ENCODE measurements at places on chromosomes 11 and 22.
A peak's percentile ranks its signal among the peaks of the same experiment; 100 is the strongest.

DNA sequence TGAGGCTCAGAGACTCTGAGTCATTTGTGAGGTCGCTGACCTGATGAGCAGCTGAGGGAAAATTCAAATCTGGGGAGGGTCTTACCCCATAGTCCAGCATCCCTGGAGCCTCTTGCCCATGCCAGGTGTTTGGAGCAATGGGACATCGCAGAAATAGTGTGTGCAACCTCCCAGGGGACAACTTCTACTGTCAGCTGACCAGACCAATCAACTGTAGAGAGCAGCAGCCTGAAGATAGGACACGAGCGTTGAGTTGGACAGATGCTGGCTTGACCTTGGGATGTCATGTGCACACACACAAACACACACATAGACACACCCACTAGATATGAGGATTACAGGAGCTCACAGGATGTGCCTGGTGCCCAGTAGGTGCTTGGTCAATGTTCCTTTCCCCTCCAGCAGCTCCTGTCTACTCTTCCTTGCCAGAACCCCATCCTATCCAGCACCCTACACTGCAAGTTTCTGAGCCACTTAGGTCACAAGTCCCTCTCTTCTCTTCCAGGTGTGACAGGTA is 59.1 kb upstream of the MPEG1 start:
- DNase-seq: no peak

DNA sequence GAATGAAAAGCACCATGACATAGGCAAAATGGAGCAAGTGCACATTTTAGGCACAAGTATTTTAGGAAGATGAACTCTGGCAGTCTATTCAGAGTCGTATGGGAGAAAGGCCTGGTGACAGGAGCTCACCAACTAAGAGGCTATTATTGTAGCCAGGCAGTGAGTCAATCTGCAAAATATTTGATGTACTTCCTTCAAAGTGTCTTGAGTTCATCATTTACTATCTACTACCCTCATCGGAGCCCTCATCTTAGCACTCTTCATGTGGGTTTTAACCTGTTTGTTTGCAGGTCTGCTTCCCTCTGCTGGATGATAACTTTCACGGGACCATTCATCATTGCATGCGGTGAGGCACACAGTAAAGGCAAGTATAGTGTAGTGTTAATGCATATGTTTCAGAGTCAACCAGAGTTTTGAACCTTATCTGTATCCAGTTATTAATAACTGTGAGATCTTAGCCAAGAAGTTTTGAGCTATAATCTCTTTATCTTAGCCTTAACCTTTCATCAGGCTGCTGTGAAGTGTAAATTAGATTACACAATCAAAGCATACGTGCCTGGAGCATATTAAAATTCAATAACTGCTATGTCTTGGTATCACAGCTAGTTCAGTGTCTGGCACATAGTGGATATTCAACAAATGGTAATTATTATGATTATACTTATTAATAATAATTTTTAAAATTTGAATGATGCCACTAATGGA is 70.9 kb upstream of the SC5D start:
- DNase-seq: no peak

GRCh38 chr11:5684646-5685362 is at the start of gene TRIM5:
TRIM5 (minus strand) TSS chr11:5685074; CDS start chr11:5680177, 4,897 bp downstream.
- peak; percentile 77 for DNase-seq

DNA sequence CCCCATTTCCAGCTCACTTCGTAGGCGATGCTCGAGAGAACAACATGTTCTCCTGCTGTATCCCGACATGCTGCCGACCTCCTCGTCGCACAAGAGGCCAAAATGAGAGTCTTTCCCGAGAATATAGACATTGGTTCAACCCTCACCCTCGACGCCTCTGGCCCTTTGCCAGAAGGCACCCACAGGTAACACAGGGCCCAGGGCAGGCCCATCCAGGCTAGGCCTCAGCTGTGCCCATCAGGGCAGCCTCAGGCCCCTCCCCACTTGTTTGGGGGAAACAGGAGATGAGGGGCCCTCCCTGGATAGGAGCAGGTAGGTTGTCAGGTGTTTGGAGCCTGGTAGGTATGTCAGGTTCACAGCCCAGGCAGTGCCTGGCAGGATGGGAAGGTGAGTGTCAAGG is 2.7 kb upstream of the RGL4 start:
- no peak for DNase-seq

- DNase-seq: no peak
These were observed 51.6 kb downstream of the CEP164 start for GRCh38 chr11:117378976-117379865.

- peak; percentile 8 for DNase-seq
These were observed 11.6 kb downstream of the NEAT1 start for GRCh38 chr11:65434057-65434666.

DNA sequence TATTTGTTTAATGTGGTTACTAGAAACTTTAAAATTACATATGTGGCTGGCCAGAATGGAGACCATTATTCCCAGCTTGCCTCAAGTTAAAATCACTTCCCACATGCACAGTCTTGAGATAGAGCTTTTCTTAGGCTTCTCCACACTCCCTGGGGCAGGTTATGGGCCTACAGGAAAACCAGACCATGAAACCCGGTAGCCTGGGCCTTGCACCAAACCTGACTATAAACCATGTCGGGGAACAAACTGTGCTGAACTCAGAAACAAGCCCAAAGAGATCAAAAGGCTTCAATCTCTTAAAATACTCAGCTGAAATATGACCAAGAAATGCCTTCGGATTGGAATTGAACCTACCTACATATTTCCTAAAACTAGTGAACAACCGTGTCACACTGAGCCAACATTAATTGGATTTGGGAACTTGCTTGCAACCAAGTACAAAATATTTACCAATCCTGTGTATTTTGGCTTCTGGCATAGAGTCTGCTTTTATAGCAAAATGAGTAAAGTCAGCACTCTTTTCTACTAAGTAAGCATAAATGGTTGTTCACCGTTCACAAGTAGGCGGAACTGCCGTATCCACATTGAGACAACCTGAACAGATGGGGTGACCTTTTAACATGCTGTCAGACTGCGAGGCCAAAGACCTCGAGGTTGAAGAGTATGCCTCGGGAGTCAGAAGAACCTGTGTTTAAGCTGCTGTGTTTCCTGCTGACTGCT is 199.5 kb downstream of the FAM76B start:
- DNase-seq: no peak

DNA sequence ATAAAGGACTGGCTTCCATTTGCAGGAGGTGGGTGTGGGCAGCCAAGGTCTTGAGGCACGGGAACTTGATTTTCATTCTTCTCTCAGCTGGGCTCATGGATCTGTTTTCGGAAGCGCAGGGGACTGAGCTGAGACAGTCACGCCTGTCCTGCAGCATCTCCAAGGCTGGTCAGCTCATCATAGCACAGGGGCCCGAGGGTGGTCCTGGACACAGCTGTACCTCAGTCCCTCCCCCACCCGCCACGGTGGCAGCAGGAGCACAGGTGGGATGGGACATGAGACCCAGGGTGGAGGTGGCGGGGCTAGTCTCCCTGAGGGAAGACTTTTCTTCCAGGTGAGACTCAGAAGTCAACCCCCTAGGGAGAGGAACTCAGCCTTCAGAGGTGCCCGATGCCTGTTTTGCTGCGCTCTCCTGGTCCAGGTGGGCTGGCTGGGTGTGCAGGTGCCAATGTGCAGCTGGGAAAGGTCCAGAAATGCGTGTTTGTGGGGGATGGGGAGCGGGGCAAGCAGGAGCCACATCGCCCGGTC is 3.7 kb downstream of the ADAMTS8 start:
- DNase-seq: no peak

DNA sequence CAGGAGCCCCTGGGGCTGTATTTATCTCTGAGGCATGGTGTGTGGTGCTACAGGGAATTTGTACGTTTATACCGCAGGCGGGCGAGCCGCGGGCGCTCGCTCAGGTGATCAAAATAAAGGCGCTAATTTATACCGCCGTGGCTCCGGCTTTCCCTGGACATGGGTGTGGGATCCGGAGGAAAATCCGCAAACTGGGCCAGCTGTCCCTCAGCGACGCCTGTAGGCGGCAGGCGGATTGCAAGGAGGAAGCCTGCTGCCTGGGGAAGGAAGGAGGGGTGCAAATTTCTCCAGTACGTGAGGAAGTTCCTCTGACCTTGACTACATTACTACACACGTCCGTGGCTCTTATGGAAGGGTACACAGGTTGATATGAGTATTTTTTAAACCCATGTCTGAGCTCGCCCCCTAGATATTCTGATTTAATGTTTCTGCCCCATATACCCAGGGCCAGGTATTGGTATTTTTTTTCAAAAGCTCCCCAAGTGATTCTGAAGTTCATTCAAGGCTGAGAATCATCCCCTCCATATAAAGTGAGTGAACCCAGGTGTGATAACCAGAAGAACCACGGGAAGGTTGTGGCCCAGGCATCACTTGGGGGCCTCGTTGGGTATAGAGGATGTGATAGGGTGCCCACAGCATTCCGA is 2.8 kb downstream of the MYOD1 start:
- DNase-seq: no peak

GRCh38 chr11:134835561-134835960 is 423.5 kb upstream of the B3GAT1 start:
- no peak for DNase-seq

- DNase-seq: no peak
These were observed 1.3 kb downstream of the MRGPRE start for GRCh38 chr11:3230636-3231549.

DNA sequence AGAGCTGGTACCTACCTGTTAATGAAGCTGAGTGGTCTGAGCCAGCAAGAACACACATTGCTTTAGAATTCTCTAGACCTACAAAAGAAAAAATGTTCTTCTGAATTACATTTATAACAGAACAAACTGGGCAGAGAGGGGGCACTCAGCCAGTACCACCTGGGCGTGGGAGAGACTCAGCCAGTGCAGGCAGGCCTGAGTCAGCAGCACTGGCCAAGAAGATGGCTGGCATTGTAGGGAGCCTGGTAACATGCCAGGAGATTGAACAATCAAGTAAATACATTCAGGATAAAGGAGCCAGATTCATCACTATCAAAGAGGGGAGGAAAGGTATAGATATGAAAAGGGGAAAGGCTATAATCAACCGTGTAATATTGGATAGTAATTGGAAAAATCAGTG is 19.9 kb downstream of the SERGEF start:
- no peak for DNase-seq

DNA sequence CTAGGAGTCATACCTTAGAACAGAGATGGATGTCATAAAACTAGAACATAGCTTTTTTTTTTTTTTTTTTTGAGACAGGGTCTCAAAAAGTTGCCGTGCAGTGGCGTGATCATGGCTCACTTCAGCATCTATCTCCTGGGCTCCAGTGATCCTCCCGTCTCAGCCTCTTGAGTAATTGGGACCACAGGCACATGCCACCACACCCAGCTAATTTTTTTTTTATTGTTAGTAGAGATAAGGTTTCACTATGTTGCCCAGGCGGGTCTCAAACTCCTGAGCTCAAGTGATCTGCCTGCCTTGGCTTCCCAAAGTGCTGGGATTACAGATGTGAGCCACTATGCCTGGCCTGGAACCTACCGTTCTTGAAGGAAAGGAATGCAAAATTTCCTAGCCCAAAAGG is 8.8 kb upstream of the CEP295 start:
- DNase-seq: no peak

GRCh38 chr11:78230161-78230877 is 41.6 kb downstream of the USP35 start:
- no peak for DNase-seq

DNA sequence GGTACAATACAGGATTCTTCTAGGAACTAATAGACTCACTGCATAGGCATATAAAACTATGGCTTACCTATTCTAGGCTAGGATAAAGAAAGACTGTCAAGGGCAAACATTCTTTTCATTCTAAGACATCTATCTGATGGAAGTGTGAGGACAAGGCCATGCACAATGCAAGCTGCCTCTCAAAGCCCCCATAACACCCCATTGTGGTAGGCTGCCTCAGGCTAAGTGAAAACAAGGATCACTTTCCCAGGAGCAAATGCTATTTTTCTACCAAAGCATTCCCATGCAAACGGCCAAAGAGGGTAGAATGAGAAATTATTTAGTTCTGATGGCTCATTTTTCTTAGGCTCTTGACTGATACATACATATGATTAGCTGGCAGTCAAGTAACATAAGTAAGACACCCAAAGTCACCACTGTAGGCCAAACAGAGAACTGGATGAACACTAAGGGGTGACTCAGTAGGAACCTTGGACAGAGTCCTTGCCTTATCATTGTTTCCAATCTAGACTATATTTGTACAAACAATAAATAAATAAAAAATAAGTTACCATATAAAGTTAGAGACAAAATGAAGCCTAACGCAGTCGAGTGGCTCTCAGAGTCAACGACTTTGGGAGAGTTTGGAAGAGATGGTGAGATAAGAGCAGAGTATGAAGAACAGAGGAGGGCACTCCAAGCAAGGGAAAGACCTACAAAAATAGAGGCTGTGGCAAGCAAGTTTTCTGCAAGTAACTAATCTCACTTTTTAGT is 303.6 kb downstream of the SBF2 start:
- no peak for DNase-seq

- no peak for DNase-seq
These were observed 218.6 kb downstream of the FAT3 start for GRCh38 chr11:92443199-92443598.

DNA sequence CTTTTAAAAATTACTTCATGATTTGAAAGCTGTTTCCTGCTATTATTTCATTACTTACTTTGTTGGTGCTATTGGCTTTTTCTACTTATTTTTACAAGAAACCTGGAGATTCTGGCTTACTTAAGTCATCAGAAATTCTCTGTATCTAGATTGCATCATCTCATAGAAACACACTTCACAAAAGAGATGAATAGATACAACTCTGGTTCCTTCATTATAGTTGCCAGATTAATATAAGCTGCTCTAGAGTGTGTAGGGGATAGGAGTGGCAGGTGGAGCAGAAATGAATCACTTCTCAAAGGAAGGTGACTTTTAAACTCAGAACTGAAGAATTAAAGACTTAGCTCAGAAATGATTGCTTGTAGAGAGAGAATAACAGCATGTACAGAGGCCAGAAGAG is 20.0 kb downstream of the CYP2R1 start:
- DNase-seq: no peak

- no peak for DNase-seq
These were observed 622.8 kb downstream of the NTM start for GRCh38 chr11:131993246-131993645.

GRCh38 chr22:26430600-26430999 is 1.5 kb downstream of the ASPHD2 start:
- no peak for DNase-seq

DNA sequence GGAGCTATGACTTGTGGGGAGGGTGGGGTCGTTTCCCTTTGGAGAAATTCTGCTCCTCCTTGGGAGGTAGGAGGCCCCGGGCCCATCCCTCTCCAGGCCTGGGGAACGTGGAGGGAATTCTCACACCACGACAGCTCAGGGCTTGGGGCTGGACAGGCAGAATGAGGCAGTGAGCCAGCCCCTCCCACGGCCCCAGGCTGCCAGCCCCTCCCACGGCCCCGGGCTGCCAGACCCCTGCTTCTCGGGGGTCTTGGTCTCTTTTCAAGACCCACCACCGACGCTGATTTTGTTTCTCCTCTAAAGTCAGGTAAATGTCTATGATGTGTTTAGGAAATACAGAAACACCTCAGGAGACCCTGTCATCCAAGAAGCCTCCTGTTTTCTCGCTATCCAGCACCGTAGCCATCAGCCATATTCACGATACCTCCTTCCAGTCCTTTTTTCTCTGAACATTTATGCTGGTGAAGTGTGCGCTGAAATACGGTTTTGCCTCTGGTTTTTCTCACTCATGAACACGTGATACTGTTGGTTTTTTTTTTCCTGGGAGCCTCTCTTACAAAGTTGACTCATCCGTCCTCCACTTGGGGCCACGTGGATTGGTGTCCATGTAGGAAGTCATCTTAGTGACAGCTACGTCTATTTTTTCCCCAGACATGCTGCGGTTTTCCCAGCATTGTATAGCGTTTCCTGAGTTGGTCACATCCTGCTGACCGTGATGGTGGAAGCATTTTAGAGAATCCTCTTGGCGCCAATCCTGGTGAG is 1219.6 kb downstream of the BRD1 start:
- DNase-seq: no peak

Data from activated CD8-positive, alpha-beta memory T cell treated with anti-CD3 and anti-CD28 coated beads, Interleukin-2, amount 50 U/mL, for 4 hours (primary cell).